Cerebellar cortex (tissue), 1 donor: ENCODE measurements at places on chromosomes 12 and 14.
A peak's percentile ranks its signal among the peaks of the same experiment; 100 is the strongest.

DNA sequence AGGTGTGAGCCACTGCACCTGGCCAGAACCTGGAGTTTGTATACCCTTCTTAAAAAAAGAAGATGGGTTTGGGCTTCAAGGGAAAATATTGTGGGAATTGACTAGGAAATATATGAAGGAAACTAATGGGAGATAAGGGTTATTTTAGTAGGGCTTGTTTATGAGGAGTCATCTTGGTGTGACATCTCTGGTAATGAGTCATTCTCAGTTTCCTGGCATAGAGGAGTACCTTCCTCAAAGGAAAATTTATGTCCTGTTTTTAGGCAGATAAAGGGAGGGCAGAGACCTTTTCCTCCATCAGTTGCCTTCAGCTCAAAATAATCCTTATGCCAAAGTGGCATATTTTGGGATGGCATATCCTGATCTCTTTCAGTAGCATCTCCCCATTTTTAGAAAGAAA is 30.6 kb upstream of the NFKBIA start:
- no peak for DNase-seq

GRCh38 chr12:132593938-132594358 is 16.4 kb downstream of the LRCOL1 start:
- DNase-seq, result peak; percentile 99

DNA sequence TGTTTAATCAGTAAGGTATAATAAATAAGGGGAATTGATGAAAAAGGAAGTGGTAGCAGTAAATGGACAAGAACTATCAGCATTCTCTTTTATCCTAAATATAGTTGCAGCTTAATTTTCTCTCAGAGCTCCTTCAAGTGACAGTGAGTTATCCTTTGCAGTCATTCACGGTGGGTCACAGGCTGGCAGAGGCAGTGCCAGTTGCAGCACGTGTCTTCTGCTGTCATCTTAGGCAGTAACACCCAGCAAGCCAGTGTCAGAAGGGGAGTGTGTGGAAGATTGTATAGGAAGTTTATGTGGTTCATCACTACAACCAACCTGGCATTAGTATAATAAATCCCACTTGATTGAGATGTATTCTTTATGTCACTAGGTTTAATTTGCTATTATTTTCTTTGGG is 170.0 kb downstream of the CCDC91 start:
- no peak for DNase-seq

DNA sequence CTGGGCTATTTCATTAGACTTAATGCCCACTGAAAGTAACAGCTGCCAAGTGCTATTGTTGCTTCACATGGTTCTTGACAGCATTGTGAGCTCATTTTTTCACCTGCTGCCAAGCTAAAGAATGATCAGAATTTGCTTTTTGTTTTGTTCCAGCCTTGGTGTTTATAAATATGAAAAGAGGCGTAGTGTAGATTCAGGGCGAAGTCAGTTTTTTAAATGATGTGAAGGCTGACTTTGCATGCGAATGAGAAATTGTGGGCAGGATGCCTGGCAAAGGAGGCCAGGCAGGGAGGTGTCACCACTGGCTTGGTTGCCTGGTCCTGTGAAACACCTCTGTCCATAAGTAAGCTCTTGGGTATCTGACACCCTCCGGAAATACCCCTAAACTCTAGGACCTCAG is 93.3 kb upstream of the NAP1L1 start:
- DNase-seq, result no peak
